ENCODE measurements at places on chromosomes 7 and 10.
A peak's percentile ranks its signal among the peaks of the same experiment; 100 is the strongest.

DNA sequence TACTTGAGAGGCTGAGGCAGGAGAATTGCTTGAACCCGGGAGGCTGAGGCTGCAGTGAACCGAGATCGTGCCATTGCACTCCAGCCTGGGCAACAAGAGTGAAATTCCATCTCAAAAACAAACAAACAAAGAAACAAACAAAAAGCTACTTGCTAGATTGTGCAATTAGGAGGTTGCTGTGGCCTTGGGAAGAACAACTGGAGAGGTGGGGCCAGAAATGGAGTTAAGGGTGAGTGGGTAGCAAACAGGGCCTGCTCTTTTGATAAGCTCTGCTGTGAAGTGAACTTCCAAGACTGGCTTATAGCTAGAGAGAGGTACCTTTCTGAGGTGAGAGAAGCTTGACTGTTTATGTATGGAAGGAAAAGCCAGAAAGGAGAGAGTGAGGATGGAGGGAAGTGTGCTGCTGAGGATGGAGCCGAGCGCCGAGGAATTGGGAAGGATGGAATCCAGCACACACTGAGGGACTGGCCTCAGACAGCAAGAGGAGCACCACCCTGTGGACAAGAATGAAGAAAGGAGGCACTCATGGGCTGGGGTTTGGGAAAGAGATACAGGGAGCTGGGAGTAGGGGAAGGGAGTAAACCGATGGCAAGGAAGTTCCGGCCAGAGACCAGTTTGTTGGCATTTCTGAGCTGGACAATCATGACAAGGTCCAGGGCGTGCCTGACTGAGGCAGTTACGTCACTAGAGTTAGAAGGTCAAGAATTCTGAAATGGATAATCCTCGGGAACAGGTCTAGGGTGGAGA, 7.0 kb upstream of the RPEL1 start:
- peak; percentile 98 for DNase-seq

GRCh38 chr10:22633106-22633505, 81.3 kb downstream of the PIP4K2A start:
- DNase-seq = no peak

DNA sequence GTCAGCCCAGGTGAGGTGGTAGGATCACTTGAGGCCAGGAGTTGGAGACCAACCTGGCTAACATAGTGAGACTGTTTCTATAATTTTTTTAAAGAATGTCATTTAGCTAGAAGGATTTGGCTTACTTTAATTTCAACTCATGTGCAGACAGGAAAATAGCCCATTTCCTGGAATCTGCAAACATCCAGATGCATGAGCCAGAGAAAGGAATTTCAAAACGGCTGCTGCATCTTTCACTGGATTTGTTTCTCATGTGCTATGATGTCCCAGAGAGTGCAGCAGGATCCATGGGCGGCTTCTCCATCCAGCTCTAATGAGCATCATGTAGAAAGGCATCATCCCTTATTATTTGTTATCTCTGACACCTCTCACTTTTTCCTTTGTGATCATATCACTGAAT, 149.3 kb downstream of the GALNT17 start:
- no peak for DNase-seq

DNA sequence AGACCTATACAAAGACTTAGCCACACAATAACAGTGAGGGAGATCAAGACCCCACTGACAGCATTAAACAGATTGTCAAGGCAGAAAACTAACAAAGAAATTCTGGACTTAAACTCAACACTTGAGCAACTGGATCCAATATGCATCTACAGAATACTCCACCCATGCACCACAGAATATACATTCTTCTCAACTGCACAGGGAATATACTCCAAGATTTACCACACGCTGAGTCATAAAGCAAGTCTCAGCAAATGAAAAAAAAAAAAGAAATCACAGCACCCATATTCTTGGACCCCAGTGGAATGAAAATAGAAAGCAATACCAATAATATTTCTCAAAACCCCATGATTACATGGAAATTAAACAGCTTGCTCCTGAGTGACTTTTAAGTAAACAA, 680.2 kb downstream of the PCDH15 start:
- no peak for DNase-seq

DNA sequence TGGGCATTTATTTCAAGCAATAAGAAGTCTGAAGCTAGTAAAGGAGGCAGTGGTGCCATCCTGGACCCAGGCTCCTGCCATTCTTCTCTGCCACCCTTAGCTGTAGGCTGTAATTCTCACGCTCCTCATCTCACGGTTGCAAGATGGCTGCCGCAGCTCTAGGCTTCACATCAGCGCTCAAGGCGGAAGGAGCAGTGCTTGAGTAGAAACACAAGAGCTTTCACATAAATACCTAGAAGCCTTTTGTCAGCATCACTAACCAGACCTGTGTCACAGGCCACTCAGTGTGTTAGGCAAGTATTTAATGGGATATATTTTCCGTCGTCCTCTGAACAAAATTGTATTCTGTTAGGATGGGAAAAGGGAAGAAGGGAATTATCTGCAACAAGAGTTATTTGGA, 118.9 kb upstream of the KLF14 start:
- no peak for DNase-seq

DNA sequence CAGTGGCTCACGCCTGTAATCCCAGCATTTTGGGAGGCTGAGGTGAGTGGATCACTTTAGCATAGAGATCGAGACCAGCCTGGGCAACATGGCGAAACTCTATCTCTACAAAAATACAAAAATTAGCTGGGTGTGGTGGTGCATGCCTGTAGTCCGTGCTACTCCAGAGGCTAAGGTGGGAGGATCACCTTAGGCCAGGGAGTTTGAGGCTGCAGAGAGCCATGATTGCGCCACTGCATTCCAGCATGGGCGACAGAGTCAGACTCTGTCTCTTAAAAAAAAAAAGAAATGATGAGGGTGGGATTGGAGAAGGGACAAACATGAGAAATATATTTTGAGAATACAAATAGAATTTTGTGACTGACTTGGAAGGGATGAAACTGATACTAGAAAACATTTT, 76.9 kb downstream of the SHOC2 start:
- no peak for DNase-seq

DNA sequence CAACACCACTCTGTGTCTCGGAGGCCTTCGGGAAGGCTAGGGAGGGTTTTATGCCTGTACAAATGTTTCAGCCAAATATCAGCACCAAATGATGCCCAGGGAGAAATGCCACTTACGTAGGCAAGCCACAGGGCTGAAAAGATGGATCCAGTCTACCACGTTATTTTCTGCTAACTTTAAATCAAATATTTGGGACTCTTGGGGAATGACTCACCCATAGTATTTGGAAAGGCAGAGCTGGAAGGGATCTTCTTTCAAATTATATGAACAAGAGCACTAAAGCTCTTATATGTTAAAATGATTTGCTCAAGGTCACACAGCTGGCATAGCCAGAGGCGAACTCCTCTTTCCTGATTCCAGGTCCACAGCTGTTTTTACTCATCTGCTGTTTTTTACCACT, 591.4 kb downstream of the SORCS1 start:
- DNase-seq = no peak

- DNase-seq = peak; percentile 59
Observed at GRCh38 chr7:28855538-28856217, 102.5 kb downstream of the TRIL start.

All from NCI-H460 (cell line).